Lower leg skin (tissue), 4 donors: ENCODE measurements at places on chromosomes 13 and 19. TPM values are rescaled to one million over a fixed set of nuclear protein-coding genes. Genes with fewer than 3 reads are reported as not detected.

- DNase-seq: no peak
Measured at GRCh38 chr13:109396266-109396665, 390.1 kb downstream of the IRS2 start.

GRCh38 chr13:103130681-103131210, 64.5 kb upstream of the SLC10A2 start:
- no peak for DNase-seq

GRCh38 chr19:50718255-50719118, 1.1 kb downstream of the SHANK1 start:
- DNase-seq: no peak

DNA sequence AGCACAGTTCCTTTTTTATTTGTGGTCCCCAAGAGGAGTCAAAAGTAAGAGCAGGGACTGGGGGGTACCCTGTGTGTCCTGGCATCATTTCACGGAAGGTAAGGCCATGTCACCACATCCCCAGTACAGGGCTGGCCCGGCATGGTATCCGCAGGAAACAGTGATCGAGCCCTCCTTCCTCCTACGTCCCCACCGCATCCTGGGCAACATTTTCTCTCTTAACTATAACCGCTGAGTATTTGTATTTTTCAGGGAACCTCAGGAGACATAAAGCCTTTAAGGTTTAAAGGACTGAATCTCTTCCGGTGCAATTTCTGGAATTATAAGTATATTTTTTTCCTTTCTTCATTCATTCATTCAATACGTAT, 13.6 kb upstream of the LATS2 start:
- DNase-seq: no peak

GRCh38 chr19:18349524-18350128, 9.2 kb downstream of the PGPEP1 start:
- no peak for DNase-seq

- no peak for DNase-seq
Measured at GRCh38 chr13:74243637-74244526, 109.7 kb upstream of the KLF12 start.

GRCh38 chr13:106691861-106692260, 123.9 kb upstream of the ARGLU1 start:
- no peak for DNase-seq

DNA sequence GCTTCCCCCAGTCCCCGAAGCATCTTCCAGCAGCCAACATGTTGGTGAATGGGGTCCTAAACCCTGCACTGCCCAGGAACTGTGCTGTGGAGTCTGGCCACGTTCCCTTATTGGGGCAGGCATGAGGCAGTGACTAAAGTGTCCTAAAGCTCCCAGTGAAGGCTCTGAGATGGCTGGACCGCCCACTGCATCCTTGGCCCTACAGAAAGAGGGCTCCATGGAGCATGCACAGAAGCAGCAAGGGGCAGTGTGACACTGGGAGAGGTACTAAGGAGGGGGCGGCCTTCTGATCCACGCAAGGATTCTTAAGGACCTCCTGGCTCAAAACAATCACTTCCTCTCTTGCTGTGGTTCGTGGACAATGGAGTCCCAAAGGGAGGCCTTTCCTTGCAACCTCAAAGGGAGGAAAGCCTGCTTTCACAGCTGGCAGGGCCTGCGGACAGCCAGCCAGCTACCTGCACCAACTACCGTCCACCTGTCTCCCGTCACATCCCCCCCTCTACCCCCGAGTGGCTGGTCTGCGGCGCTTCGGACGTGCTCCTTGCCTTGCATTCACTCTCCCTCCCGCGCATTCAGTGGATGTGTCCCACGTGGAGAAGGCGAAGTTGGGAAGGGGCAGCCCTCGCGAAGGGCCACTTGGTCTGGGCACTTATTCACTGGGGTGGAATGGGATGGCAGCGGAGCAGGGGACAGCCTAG, 63.9 kb upstream of the STARD13 start:
- no peak for DNase-seq

DNA sequence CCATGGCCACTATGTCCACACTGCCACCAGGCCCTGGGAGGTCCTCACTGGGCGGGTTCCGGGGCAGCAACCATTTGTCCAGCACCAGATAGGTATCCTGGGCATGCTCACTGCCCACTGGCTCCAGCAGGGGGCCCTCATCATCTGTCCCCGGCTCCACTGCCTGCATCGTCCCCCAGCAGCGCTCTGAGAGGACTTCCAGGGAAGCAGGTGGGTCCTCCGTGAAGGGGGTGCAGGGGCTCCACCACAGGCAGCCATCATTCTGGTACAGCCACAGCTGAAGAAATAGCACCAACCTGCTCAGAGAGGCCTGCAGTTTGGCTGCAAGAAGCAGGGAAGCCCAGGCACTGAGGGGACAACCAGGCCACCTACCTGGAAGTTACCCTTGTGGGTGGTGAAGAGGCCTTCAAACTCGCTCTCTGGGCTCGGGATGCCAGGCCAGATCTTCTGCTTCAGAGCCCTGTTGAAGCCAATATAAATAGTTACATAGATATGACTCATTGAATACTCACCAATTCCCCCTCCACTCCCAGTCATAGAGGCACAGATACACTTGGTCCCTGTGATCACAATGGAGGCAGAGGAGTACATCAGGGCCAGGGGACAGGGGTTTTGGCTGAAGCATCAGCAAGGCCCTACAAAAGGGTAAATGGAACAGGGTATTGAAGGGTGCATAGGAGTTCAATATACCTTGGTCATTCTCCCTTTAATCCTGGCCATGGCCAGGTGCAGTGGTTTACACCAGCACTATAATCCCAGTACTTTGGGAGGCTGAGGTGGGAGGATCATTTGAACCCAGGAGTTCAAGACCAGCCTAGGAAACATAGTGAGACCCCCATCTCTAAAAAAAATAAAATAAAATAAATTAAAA, 4.1 kb downstream of the SWSAP1 start:
- no peak for DNase-seq

DNA sequence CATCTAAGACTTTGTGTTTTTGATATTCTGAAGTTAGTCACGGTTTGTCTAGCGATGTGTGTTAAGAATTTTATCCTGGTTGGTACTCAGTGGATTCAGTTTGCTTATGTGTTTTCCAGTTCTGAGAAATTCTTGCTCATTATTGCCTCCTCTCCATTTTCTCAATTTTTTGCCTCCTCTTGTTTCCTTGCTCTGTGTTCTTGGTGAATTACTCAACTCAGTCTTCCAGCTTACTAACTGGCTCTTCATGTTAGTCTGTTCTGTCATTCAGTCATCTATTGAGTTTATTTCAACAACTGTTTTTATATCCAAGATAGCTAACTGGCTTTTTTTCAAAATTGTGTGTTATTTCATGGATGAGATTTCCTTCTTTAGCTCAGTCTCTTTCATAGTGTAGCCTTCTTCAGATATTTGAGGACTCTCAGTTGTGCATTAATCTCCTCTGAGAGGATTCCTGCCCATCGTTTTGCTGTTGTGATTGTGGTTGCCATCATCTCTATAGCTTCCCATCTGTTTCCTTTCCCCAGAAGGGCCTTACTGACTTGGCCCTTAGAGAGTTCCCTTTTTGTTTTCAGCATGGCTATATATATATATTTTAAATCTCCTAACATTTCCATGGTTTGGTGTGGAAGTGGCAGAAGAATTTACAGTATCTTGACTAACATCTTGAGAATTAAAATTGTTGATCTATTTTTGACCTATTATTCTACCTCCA, 6.2 kb downstream of the SETDB2 start:
- no peak for DNase-seq

DNA sequence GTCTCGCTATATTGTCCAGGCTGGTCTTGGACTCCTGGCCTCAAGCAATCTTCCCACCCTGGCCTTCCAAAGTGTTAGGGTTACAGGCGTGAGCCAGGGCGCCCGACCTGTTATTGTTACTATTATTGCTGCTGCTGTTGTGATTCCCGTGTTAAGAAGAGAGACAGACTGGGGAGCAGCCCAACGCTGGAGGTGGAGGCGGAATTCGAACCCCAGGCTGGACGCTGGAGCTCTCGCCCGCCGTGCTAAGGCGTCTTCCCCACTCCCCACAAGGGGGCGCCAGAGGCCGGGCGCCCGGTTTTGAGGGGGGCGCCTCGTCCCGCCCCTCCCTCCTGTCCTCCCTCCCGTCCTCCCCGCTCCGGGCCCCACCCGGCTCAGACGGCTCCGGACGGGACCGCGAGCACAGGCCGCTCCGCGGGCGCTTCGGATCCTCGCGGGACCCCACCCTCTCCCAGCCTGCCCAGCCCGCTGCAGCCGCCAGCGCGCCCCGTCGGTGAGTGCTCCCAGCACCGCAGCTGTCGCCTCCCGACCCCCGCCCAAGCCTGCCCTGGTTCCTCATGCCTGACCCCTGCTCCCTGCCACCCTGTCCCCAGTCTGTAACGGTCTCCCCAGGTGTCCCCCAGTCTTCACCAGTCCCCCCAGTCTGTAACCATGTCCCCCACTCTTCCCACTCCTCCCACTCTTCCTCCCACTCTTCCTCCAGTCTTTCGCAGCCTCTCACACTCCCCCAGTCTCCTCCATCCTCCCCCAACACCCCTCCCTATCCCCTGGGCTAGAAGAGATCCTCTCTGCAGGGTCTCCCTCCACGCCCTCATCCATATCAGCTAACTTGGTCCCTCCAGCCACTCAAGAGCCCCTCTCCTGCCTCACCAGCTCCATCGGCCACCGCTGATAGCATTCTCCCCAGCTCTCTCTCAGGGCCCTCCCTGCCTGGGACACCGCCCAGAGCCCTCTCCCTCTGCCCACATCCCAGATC, at the start of gene EHD2:
TSS of gene EHD2 (plus strand) at position 377 of the 976 bp plus-strand sequence. CDS start 3,191 bp downstream, outside the sequence.
- DNase-seq: peak; percentile 53

- no peak for DNase-seq
Measured at GRCh38 chr13:103031332-103031873, 34.8 kb downstream of the SLC10A2 start.

DNA sequence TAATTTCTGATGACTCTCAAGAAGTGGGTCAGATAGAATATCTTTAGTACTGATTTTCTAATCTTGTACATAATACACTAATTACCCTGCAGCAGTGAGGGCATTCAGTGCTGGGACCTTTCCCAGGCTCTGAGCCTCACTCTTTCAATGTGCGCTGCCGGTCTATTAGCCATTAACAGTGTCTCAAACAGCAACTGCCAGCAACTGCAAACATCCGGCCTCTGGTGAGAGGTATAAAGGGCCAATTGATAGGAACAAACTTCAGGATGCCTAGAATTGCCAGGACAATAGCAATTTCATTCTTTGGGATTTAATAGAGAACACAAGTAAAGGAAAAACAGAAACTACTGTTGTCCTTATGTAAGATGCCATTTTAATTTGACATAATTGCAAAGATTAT, 604.4 kb upstream of the SPRY2 start:
- DNase-seq: no peak

DNA sequence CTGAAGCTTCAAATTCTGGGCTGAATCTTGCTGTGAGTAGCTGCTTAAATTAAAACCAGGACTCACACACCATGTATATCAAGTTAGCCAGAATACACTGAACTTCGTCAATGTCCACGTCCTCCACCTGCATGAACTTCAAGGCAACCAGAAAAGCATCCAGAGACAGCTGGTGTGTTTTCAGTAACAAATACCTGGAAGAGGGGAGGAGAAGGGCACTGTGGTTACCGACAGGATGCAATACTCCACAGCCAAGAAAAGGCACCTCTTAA, 20.4 kb downstream of the PROZ start:
- DNase-seq: no peak

GRCh38 chr13:46799139-46799538, 2.2 kb upstream of the ESD start:
- DNase-seq: no peak

- no peak for DNase-seq
Measured at GRCh38 chr13:75902166-75903104, 266.3 kb downstream of the LMO7 start.

GRCh38 chr13:112562254-112562653, 25.7 kb downstream of the TUBGCP3 start:
- DNase-seq: no peak

GRCh38 chr19:35265900-35266519, 2.8 kb upstream of the USF2 start:
- no peak for DNase-seq

DNA sequence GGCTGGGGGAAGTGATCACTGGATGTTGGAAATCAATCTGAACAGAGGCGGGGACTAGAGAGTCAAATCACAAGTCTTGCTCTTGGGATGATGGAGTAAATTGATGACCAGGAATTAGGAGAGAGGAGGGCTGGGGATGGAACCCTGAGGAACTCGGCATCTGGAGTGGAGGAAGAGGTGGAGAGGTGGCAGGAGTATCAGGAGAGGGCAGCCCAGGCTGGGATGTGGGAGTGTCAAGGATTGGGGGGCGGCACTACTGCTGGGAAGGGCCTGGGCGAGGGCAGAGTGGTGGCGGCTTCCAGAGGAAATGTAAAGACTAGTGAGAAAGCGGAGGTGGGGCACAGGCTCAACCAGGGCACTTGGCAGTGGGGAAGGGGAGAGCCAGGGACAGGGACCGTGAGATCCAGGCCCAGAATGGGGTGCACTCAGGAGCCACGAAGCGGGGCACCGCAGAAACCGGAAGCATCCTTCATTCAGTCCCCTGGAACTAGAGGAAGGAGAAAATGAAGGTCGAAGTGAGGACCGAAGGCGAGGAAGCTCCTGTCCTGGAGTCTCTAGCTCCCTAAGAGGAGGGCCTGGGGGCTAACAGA, 81.2 kb upstream of the GPR183 start:
- DNase-seq: no peak

- DNase-seq: no peak
Measured at GRCh38 chr13:100454876-100455275, 133.7 kb downstream of the GGACT start.

DNA sequence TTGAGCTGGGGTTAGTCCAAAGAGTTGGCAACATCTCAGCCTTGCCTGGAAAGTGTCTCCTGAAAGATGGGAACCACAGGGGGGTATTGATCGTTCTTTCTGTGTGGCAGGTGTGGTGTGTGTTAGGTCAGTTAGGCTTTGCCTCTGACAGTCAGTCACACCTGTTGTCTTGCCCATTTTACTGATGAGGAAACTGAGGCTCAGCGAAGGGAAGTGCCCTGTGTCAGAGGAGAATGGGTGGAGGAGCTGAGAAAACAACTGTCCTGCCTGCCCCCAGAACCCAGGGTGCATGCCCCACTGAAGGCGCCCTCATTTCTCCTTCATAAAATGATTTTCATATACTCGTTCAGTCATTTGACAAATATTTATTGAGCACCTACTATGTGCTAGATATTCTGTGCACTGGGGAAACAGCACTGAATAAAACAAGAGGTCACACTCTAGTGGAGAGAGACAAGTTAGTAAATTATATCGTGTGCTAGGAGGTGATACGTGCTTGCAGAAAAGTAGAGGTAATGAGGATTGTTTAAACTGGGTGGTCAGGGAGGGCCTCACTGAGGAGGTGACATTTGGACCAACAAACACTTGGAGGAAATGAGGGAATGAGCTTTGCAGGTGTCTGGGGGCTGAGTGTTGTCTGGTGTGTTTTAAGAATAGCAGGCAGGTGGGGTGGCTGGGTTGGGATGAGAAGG, 1.6 kb downstream of the FXYD5 start:
- DNase-seq: no peak

Gene ZNF426
- total RNA-seq: 10.4 TPM

Gene OLFM4
- total RNA-seq: 0.88 TPM

Gene ZNF729
- total RNA-seq: not detected

Gene RGL3
- 2.2 TPM for total RNA-seq

Gene RELB
- total RNA-seq: 11.5 TPM

Gene IFNL1
- total RNA-seq: not detected

Gene EID2
- total RNA-seq: 12.4 TPM

Gene PCDH20
- total RNA-seq: 5.4 TPM

Gene TSHZ3
- 3.8 TPM for total RNA-seq

Gene KIR2DL1
- not detected for total RNA-seq

Gene TMEM59L
- total RNA-seq: not detected

Gene ONECUT3
- not detected for total RNA-seq
